Transverse colon (tissue), 4 donors: ENCODE measurements at places on chromosomes 4 and X.

DNA sequence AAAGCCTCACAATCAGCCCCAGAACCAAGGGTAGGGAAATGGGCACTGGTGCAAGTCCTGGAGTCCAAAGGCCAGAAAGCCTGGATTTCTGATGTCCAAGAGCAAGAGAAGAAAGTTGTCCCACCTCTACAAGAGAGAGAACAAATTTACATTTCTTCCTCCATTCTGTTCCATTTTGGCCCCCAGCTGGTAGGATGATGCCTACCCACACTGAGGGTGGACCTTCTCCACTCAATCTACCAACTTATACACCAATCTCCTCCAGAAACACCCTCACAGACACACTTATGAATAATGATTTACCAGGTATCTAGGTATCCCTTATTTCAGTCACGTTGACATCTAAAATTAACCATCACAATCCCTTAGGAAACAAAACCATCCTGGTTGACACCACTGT lies 367.8 kb upstream of the GRIA3 start:
- DNase-seq: no peak

- DNase-seq: no peak
These were observed 691 bp upstream of the EREG start for GRCh38 chr4:74364256-74364651.

DNA sequence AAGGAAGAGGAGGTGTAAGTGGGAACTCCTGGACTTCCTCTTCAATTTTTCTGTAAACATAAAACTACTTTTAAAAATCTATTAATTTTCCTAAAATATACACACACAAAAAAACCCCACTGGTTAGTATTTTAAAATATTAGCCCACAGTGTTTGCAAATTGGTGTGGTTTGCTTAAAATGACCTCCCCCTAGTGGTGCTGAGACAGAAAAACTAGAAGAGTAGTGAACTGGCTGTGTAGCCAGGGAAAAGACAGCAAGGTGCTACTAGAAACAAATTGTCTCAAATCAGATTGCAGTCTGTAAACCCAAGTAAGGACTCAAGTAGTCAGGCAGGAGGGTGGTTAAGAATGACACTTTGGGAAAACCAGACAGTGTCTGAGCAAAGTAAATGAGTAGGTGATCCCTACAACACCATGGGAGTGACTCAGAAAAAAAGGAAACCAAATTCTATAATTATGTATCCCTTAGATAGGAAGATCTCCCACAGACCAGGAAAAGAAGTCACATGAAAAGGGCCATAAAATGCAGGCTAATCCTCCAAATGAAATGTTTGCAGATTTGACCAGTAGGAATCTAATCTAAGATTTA lies 26.0 kb downstream of the AMTN start:
- no peak for DNase-seq

GRCh38 chrX:70664726-70665125 lies 220.1 kb downstream of the DLG3 start:
- DNase-seq: no peak

DNA sequence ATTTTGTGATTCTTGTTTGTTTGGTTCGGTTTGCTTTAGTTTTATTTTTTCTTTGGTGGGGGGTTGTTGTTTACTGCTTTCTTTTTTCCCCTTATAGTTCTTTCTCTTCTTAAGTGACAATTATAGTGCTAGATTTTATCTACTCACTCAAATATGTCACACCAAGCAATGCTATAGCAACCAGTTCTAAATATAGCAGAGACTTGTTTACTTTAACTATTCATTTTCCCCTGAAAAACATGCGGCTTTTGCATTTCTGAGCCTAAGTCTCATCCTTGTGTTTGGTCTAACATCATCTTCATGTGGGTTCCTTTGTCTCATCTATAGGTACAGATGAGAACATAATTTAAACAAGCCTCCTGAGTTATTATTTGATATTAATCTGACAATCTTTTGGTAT lies 676.6 kb downstream of the FAT4 start:
- no peak for DNase-seq

DNA sequence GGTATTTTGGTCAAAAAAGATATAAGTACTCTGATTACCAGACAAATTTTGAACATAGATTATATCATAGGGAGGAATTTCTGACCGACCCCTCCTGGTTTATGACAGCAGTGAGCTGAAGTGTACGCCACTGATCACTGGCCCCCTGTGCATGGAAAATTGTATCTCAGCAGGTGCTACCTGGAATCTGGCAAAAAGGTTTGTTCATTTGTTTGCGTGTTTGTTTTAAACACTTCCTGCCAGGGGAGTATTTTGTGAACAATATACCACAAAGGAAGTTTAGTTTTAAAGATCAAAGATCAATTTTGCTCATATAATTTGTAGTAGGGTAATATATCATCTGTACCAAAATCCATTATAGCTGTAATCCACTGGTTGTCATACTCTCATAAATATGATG lies 219.7 kb upstream of the TENM3 start:
- DNase-seq: no peak

DNA sequence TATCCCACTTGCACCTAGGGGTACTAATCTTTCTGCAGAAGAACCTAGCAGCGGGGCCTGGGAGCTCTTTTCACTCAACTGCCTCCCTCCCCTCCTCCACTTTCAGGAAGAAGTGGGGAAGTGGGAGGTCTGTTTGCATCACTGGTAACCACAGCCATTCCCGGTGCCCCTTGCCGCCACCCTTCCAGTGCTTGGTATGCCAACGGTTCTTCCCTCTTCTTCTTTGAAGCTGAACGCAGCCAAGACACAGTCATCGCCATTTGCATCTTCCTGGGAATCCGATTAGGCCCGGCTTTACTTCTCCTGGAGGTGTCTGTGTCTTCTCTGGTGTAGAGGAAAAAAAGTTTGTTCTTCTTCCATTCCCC lies 47.2 kb upstream of the RBPJ start:
- DNase-seq: no peak

DNA sequence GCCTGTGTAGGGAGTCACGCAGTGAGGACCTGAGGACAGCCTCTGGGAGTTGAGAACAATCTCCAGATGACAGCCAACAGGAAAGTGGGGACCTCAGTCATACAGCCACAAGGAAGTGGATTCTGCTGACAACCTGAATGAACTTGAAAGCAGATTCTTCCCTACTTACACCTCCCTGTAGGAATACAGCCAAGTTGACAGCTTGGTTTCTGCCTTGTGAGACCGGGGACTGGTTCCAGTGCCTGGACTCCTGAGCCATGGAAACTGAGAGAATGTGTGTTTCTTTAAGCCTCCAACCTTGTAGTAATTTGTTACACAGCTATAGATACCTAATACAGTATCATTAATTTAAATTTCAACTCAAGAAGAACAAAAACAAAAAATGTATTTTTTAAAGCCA lies 107.5 kb downstream of the CNKSR2 start:
- DNase-seq: no peak

DNA sequence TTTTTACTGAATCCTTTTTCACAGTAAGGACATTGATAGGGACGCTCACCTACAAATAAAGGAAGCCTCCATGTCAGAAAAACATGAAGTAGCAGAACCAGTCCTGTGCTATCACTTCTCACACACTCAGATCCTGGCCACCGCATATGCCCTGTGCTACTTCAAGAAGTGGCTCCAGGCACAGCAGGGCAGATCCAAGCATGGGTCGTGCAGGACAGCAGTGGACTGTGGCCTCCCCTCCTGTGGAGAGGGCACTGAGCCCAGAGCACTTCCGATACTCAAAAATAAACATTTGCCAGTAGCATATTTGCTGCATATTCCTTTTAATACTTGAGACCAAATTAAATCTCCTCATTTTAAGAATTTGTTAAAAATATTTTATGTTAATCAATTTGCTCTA lies 167.9 kb downstream of the PRDM5 start:
- DNase-seq: no peak

DNA sequence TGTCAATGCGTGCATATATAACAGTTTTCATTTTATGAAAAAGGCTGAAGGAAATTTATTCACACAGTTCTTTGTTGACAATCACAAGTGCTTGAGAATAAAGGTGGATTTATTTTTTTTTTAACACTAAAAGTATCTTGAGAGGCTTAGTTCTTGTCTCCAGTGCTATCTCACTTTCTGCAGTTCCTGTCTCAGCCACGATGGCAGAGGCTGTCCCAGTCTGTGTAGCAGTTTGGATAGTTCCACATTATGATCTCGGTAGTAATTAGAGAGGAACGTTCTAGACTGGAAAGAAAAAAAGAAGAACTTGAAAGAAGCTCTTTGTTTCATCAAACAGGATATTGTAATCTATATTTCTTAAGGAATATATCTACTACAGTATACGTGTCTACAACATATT lies 229.0 kb downstream of the UGT8 start:
- no peak for DNase-seq

GRCh38 chr4:183330841-183331240 lies 8.6 kb upstream of the CLDN24 start:
- no peak for DNase-seq

GRCh38 chrX:20265221-20265725 lies 1.4 kb downstream of the RPS6KA3 start:
- peak; percentile 62 for DNase-seq

DNA sequence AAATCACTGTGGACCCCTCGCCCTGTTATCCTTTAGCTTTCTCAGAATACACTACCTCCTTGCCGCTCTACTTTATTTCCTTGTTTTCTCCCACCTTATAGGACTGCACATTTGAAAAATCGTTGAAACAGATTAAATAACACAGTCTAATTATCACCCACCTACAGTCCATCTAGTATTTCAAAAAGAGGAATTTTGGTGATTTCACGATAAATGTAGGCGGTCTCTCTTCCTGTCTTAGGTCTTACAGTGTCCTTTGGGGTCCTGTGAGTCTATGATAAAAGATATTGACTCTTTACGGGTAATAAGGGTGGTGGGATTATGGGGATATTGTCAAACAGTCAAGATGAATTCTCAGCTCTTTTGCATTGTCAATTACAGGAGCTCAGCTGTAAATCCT lies 2.4 kb upstream of the TBL1X start:
- no peak for DNase-seq
